ENCODE measurements at places on chromosomes 3 and 15.
A peak's percentile ranks its signal among the peaks of the same experiment; 100 is the strongest.

DNA sequence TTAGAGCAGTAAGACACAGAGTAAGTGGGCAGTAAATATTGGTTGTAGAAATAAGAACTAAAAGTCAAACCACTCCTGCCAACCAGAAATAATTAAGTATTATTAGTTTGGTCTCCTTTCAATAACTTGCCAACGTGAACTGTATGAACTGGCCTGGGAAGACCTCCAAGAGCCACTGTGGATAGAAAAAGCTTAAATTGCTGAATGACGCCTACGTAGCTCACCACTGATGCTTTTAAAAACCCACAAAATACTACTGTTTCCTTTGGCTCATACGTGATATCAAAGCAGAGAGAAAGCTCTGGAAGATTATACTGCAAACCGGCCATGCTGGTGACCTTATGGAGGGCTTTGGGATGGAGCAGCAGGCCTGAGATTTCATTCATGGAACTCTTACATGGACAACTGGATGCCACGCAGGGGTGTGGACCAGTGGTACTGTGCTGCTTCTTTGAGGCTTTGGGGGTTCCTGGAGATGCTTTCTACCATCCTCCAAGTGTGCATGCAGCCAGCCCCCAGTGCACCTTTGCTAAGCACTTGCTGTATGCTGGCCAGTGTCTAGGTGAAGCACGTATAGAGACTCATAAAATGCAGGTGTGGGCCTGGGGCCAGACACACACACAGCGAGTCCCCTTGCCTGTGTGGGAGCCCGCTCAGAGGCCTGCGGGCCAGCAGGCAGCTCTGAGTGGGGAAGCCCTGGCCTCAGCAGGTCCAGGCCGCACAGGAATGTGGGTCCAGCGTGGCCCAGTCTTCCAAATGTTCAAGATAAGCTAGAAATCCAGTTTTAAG is 66.8 kb downstream of the ABTB1 start:
- no peak for DNase-seq

GRCh38 chr3:50251220-50251619 is 15.2 kb downstream of the GNAI2 start:
- DNase-seq: no peak

DNA sequence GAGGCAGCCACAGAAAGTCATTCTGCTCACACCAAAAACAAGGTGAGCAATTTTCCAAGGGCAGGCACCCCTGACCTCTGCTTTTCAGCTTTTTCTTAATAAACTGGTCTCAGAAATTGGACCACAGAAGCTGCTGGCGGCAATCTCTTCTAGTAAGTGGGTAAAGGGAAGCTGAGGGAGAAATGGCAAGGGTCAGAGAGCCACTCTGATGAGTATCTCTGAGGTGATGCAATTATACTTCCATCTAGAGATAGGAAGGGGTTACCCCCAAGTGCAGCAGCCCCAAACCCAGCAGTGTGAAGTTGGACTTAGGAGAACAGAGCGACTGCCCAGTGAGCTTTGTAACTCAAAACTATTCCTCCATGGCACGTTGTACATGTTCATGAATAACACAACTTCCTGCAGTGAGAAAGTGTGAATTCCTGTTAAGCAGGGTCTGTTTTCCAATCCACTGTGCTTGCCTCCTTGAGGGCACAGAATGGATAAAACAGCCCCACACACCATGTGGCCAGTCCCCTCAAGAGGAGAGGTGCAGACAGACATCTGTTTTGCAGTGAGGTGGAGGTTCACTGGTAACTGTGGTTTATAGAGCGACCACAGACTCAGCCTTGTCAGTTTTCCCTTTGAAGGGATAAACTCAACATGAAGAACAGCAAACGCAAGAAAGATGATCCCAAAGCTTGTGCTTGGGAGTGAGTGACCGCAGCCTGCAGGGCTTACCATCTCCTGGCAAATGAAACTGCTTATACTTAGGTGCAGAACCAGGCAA is 683.4 kb upstream of the CFAP20DC start:
- no peak for DNase-seq

GRCh38 chr3:168877899-168878298 is 782.2 kb upstream of the GOLIM4 start:
- DNase-seq: no peak

DNA sequence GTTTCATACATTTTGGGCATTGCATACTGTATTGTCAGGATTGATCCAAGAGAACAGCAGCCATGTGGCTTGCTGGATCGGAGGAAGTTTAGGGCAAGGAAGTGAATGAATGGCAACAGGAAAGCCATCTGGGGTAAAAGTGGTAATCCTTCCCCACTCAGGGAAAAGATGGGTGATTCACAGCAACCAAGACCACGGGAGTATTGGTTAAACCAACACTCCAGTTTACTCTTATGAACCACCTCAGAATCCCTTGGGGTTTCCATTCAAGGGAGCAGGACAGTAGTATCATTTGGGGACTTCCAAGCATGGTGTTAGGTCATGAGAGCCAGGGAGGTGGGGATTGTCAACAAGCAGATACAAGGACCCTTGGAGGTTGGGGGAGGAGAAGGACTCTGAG is 25.2 kb upstream of the ZBTB38 start:
- no peak for DNase-seq

DNA sequence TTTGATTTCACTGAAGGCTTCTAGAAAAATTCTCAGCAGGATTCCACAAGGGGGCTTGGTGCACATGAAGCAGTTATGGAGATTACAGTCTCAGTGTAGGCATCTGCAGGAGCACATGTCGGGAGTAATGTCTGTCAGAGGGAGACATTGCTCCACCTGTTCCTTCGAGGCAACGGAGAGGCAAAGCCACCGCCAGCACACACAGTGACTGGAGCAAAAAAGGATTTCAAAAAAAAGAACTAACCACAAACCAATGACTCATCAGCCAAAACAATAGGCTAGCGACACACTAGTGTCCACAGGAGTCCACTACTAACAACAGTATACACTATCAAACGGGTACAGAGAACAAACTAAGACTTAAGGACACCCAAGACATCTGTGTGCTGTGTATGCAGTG is 68.9 kb downstream of the NPTN start:
- DNase-seq: no peak

- no peak for DNase-seq
Observed at GRCh38 chr15:25556136-25556535, 117.3 kb upstream of the UBE3A start.

DNA sequence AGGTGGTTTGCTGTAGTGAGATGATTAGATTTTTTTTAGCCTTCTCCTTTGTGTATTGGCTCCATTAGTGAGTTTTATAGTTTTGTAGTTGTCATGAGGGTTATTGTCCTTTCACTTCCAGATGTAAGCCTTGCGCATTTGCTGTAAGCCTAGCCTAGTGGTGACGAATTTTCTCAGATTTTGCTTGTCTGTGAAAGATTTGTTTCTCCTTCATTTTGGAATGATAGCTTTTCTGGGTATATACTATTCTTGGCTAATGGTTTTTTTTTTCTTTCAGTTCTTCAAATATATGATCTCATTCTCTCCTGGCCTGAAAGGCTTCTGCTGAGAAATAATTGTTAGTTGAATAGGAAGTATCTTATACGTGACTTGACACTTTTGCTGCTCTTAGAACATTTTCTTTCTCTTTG is 166.5 kb upstream of the THRB start:
- DNase-seq: no peak

- no peak for DNase-seq
Observed at GRCh38 chr3:120143676-120144075, 49.4 kb upstream of the GSK3B start.

- DNase-seq: no peak
Observed at GRCh38 chr3:19811689-19812088, 122.3 kb downstream of the EFHB start.

DNA sequence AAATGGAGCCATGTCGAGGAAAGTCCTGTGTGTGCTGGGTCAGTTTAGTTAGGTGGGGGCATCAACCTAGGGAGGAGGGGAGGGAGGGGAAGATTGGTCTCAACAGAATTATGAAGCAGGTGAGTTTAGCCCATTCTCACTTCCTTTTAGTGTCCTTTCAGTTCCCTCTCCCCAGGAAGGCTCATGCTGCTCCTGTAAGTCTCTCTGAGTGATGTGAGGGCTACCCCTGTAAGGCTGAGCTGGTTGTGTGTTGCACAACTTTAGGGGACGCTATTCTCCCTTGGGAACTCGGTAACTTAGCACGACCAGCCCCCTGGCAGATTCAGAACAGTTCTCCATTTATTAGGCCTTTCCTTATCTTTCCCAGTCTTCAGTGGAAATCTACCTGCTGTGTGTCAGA is 21.2 kb downstream of the IL5RA start:
- DNase-seq: no peak

DNA sequence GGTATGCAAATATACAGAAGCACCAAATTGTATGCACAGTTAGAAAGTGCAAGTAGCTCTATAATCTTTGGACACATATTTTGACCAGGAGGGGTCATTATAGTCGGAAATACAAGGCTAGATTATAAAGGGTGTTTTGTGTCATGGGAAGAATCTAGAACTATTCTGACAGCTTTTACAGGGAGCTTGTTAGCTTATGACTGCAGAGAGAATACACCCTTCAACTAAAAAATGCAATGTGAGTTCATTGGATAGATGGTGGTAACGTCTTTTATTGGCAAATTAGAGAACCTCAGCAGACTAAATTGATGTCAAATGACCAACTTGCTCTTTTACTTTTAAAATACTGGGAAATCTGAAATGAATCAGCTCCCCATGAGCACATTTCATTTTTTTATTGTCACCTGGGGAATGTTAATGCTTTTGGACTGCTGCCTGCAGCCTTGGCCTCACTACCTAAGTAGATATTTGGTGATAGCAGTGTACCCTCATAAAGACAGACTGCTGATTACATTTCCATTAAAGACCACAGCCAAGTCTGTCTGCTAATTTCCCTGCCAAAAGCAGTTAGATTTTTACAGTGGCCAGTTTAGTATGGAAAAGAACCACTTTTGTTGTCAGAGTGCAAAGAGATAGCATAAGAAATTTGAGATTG is 515.9 kb upstream of the DPPA4 start:
- DNase-seq: no peak

GRCh38 chr3:152556731-152557254 is 278.1 kb upstream of the P2RY1 start:
- no peak for DNase-seq

- DNase-seq: no peak
Observed at GRCh38 chr3:107884719-107885460, 205.9 kb downstream of the CD47 start.

DNA sequence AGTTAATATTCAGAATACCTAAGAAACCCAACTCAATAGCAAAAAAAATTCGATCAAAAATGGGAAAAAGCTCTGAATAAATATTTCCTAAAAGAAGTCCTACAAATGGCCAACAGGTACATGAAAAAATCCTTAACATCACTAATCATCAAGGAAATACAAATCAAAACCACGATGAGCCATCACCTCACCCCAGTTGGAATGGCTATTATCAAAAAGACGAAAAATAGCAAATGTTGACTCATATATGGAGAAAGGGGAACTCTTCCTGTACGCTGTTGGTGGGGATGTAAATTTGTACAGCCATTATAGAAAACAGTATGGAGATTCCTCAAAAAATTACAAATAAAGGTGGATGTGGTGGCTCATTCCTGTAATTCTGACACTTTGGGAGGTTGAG is 29.6 kb upstream of the SGO1 start:
- no peak for DNase-seq

- DNase-seq: no peak
Observed at GRCh38 chr3:170692720-170693119, 106.8 kb upstream of the SLC7A14 start.

- DNase-seq: no peak
Observed at GRCh38 chr3:197896421-197896820, 53.6 kb upstream of the RPL35A start.

GRCh38 chr15:67806536-67806935 is 18.8 kb upstream of the SKOR1 start:
- no peak for DNase-seq

DNA sequence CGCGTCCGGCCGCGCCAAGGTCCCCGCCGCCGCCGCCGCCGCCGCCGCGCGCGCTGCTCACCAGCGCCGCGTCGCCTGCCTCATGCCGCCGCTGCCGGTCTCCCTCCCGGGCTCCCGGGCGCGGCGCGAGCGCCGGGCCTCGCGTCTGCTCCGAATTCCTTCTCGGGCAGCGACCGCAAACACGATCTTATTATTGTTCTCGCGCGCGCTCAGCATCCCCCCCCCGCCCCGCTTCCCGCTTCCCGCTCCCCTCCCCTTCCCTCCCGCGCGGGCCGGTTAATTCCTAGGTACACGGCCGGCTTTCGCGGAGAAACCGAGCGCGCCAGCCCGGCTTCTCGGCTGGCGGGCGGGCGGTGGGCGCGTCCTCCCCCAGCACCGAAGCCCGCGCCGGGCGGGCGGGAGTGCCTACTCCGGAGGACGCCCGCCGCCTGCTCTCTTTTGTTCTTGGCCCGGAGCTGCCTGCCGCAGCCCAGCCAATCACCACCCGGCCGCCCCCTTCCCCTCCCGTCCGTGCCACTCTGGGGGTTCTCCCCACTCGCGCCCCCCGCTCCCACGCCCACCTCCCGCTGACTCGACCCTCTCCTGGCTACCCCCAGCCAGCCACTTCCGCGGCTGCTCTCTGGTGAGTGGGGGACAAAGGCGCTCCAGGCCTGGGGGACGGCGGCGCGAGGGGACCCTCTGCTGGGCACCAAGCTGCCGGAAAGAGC is at the start of gene HDGFL3:
TSS of gene HDGFL3 (minus strand) at position 164 of the 707 bp plus-strand sequence. CDS start 409 bp downstream, outside the sequence.
- DNase-seq: peak; percentile 33

- DNase-seq: no peak
Observed at GRCh38 chr3:53224536-53224935, 31.3 kb downstream of the TKT start.

DNA sequence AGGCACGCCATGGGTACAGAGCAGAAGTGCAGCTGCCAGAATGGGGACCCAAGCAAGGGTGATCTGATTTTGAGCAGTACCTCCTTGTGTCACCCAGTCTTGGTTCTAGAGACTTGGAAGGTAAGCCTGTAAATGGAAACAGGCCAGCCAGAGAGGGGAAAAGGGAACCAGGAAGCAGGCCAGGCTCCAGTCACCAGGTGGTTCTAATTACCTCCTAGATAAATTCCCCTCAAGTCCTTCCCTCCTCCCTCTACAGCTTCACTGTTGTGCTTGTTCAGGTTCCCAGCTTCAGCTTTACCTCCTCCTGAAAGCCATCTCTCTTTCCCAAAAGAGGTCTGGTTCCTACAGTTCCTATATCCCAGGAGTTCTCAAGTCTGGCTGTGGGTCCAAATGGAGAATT is 58.8 kb upstream of the SLC7A14 start:
- DNase-seq: no peak

- DNase-seq: no peak
Observed at GRCh38 chr3:126580746-126581145, 22.0 kb upstream of the C3orf22 start.

GRCh38 chr15:89967881-89968280 is 33.2 kb upstream of the ZNF710 start:
- DNase-seq: no peak

- DNase-seq: no peak
Observed at GRCh38 chr3:113839551-113839950, 963 bp downstream of the GRAMD1C start.

- DNase-seq: no peak
Observed at GRCh38 chr3:78390221-78390620, 1350.3 kb downstream of the ROBO2 start.

DNA sequence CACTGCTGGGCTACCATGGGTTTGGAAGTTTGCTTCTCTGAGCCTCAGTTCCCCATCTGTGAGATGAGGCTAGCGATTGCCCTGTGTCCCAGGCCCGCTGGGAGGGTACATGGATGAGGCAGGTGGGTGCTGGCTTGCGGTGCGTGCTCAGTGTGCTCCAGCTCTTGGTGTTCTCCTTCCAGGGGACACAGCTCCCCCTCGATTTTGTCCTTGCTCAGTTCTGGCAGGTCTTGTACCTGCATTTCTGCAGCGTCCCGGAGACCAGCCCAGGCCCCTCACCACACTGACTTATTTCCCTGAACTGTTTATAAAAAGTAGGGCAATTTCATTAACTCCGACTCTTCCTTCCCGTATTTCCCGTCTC is 95.4 kb downstream of the TBC1D2B start:
- no peak for DNase-seq

All from activated naive CD4-positive, alpha-beta T cell treated with anti-CD3 and anti-CD28 coated beads, Interleukin-2, amount 50 U/mL, for 72 hours (primary cell).